Stimulated activated CD4-positive, alpha-beta T cell treated with anti-CD3 and anti-CD28 coated beads, Interleukin-1b, Interleukin-23, amount 100 ng/mL, for 1 hour (primary cell): ENCODE measurements at places on chromosomes 11 and 22.

DNA sequence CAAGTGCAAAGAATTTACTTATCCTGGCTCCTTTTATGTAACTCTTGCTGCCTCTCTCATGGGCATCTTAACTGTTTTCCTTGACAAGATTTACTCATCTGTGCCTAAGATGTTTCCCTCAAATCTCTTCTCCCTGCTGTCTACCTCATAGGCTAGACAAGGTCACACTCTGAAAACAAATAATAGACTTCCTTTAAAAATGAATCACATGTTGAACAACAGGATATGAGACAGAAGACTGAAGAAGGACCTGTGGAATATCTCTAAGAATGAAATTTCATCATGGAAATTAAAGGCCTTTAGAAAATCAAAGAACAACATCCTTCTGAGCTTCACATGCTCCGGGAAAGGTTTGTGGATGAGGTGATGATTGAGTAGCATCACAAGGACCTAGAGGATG, 6.0 kb upstream of the SCGB2A2 start:
- DNase-seq: no peak

GRCh38 chr22:29343313-29343805, 27.9 kb upstream of the RASL10A start:
- DNase-seq: no peak

DNA sequence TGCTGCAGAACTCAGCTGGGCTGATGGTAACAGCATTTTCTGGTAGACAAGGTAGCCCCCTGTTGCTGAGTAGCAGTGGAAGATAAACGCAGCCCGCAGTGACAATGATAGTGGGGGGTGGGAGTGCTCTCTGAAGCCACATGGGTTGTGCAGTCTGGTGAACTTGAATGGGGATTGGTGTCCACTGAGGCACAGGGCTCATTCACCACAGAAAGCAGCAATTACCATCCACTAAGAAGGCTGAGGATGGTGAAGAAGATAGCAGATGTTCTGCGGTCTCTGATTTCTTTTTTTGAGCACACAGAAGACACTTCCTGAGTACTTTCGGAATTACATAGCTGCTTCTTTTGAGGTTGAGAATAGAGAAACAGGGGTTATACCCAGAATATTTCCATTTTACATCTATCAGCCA, 150.3 kb downstream of the LRRC4C start:
- no peak for DNase-seq

GRCh38 chr11:10731064-10731680, 19.9 kb upstream of the CTR9 start:
- no peak for DNase-seq

GRCh38 chr11:91698845-91699244, 525.8 kb upstream of the FAT3 start:
- no peak for DNase-seq

- no peak for DNase-seq
Observed at GRCh38 chr11:100774132-100774531, 87.0 kb downstream of the ARHGAP42 start.

- DNase-seq: no peak
Observed at GRCh38 chr11:118157186-118157895, 4.7 kb upstream of the SCN4B start.

DNA sequence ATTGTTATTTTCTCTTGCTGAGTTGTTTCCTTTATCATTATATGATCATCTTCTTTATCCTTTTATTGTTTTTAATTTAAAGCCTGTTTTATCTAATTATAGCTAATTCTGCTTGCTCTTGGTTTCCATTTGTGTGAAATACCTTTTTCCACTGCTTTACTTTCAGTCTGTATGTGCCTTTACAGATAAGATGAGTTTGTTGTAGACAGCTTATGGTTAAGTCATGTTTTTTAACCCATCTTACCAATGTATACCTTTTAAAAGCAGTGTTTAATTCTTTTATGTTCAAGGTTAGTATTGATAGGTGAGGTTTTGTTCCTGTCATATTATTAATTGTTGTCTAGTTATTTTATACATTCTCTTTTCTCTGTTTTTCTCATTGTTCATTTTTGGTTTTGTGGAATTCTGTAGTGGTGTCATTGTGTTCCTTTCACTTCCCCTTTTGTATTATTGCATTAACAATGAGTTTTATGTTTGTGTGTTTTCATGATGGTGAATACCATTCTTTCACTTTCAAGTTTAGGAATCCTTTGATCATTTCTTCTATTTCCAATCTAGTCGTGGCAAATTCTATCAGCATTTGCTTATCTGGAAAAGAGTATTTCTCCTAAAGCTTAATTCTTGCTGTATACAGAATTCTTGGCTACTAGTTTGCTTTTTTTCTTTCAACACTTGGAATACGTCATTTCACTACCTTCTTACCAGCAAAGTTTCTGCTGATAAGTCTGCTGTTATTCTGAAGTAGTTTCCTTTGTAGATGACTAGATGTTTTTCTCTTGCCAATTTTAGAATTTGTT, 21.8 kb downstream of the OR5AN1 start:
- DNase-seq: no peak
